CD4-positive, alpha-beta T cell treated with Interleukin-15 for 4 hours (primary cell): ENCODE measurements at places on chromosomes 16 and 17.

GRCh38 chr17:74185571-74186185 lies 17.8 kb upstream of the RPL38 start:
- DNase-seq = no peak

- DNase-seq = no peak
These were observed 775 bp downstream of the SPIRE2 start for GRCh38 chr16:89828870-89829629.

- DNase-seq = no peak
These were observed 19.2 kb downstream of the PRPSAP2 start for GRCh38 chr17:18877104-18877645.

DNA sequence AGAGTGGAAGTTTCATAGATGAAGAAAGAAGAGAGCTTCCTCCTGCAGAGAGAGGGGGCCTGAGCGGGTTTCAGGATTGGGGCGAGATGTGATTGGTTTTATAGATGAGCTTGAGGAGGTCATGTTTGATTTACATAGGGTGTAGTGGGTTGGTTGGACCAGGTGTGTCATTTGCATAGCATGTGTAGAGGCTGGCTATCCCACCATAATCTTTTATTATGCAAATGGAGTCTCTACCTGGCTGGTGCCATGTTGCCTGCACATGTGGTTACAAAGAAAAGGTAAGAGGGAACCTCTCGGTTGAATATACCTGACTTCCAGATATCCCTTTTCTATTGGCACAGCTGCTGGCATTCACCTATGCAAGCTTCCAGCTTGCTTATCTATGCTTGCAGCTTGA lies 228.1 kb downstream of the BCAS3 start:
- no peak for DNase-seq

DNA sequence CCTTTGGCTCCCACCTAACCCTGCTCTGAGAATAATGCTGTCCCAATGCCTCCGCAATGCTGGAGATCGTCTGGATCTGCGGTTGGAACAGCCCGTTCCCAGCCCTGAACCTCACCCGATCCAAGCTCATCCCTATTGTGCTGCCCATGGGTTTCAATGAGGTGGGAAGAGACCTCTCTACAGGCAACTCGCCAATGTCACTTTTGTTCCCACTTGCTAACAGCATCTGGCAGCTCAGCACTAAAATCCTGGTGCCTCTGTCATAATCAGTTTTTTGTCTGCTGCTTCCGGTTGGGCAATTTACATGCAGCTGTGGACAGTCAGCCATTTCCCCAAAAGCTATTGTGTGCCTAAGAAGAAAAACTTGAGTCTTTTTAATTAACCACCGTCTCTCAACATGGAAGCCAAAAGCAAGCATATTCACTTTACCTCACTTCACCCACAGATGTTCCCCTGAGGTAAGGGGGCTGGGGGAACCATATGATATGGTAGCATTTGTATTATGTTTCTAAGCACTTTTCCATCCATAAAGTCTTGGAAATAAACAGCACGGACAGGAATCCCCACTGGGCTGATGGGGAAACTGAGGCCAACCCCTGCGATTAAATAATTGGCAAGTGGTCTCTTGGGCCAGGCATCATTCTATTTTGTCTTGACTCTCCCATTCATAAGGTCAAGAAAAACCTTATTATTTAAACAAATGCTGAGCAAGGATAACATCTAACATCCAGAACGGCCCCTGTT lies 159.2 kb upstream of the CDH5 start:
- no peak for DNase-seq

DNA sequence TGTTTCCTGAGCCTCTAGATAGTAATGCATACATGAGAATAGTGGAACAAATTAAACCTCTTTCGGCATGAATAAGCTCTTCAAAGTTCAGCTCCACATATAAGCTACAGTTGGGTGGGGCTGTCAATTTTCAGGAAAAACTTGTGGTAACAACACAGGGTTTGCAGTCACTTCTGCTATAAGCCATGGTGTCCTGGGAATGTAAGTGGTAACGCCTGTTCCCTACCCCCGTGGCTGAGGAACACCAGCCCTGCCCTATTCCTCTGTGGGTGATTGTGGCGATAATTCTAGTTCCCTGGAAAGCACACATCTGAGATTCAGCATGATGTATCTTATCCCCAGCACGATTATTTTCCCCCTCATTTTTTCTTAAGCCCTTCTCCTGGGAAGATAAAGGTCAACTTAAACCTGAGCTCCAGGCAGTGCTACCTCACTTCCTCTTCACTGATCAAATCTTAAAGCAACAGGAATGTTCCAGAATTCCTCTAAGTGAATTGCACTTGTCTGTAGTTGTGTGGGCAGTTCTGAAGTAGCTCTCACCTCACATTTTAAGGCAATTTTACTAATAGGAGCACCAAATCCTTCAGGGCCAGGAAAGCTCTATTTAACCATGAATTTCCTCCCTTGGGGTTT lies 500.7 kb upstream of the HSBP1 start:
- DNase-seq = no peak

- DNase-seq = no peak
These were observed 72.7 kb downstream of the PRKCA start for GRCh38 chr17:66375121-66375520.

GRCh38 chr17:49567104-49567521 lies 8.6 kb upstream of the NXPH3 start:
- DNase-seq = no peak

DNA sequence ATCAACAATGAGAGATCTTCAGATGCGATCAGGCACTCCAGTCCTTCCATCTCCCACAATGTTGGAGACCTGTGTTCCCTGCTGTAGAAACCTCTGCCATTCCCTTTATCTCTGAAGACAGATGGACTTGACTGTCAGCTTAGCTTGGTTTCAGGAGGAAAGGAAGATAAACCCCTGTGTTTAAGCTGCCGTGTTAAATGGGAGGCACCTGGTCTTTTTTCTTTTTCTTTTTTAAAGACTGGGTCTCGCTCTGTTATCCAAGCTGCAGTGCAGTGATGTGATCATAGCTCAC lies 63.1 kb downstream of the USP22 start:
- no peak for DNase-seq

- DNase-seq = no peak
These were observed 50.0 kb downstream of the USP10 start for GRCh38 chr16:84749815-84750214.
